Neural progenitor cell (in vitro differentiated cells): ENCODE measurements at places on chromosomes 5 and 9. TPM values are rescaled to one million over a fixed set of nuclear protein-coding genes. Genes with fewer than 3 reads are reported as not detected.

PDZD2 gene
- total RNA-seq = 1.1 and 1.4 TPM in 2 replicates

C7 gene
- not detected in 2 replicates for total RNA-seq

IGIP gene
- 0.59 and 1.6 TPM in 2 replicates for total RNA-seq

CHD1 gene
- 112 and 198 TPM in 2 replicates for total RNA-seq

SGCD gene
- under 0.01 TPM in 1 of 2 replicates, not detected in the other for total RNA-seq

C5orf52 gene
- total RNA-seq = not detected in 2 replicates

MSMP gene
- total RNA-seq = not detected in 2 replicates

ZNF300 gene
- total RNA-seq = 17.0 and 28.8 TPM in 2 replicates

TTC23L gene
- 0.96 and 1.3 TPM in 2 replicates for total RNA-seq

FOXI1 gene
- total RNA-seq = 0.09 TPM in 1 of 2 replicates, not detected in the other

RNF38 gene
- total RNA-seq = 49.8 and 63.8 TPM in 2 replicates

NR5A1 gene
- total RNA-seq = 1.0 and 3.3 TPM in 2 replicates

KLHL9 gene
- 33.5 and 42.0 TPM in 2 replicates for total RNA-seq

ZBTB5 gene
- total RNA-seq = 24.1 and 24.9 TPM in 2 replicates

TMEM161B gene
- total RNA-seq = 21.6 and 46.1 TPM in 2 replicates

PIP5K1B gene
- total RNA-seq = 1.3 and 3.2 TPM in 2 replicates

PCDHGA3 gene
- 0.34 and 0.54 TPM in 2 replicates for total RNA-seq

ARL10 gene
- 9.1 and 16.6 TPM in 2 replicates for total RNA-seq

ANKRD55 gene
- total RNA-seq = not detected in 2 replicates

PCDHGA12 gene
- total RNA-seq = 0.79 and 2.2 TPM in 2 replicates

MYOZ3 gene
- total RNA-seq = 0.43 and 0.90 TPM in 2 replicates

HRCT1 gene
- not detected in 2 replicates for total RNA-seq
